H7 (cell line): ENCODE measurements at places on chromosomes 12 and 14.

GRCh38 chr12:56115329-56115728 is 1.1 kb upstream of the RPL41 start:
- no peak for DNase-seq

GRCh38 chr14:33915682-33916081 is 35.2 kb downstream of the EGLN3 start:
- DNase-seq: no peak

GRCh38 chr12:46027172-46027571 is 36.8 kb upstream of the SCAF11 start:
- DNase-seq: no peak

DNA sequence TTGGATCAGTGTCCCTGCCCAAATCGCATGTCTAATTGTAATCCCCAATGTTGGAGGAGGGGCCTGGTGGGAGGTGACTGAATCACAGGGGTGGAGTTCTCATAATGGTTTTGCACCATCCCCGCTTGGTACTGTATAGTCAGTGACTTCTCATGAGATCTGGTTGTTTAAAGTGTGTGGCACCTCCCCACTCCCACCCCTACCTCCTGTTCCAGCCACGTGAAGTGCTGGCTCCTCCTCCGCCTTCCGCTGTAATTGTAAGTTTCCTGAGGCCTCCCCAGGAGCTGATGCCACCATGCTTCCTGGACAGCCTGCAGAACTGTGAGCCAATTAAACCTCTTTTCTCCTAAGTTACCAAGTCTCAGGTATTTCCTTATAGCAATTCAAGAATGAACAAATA is 67.2 kb downstream of the FERMT2 start:
- DNase-seq: no peak

GRCh38 chr14:33764876-33765650 is 185.8 kb downstream of the EGLN3 start:
- peak; percentile 75 for DNase-seq

GRCh38 chr12:1436981-1437380 is 157.4 kb downstream of the FBXL14 start:
- no peak for DNase-seq

GRCh38 chr12:46209914-46210872 is 58.6 kb downstream of the SLC38A1 start:
- DNase-seq: no peak

DNA sequence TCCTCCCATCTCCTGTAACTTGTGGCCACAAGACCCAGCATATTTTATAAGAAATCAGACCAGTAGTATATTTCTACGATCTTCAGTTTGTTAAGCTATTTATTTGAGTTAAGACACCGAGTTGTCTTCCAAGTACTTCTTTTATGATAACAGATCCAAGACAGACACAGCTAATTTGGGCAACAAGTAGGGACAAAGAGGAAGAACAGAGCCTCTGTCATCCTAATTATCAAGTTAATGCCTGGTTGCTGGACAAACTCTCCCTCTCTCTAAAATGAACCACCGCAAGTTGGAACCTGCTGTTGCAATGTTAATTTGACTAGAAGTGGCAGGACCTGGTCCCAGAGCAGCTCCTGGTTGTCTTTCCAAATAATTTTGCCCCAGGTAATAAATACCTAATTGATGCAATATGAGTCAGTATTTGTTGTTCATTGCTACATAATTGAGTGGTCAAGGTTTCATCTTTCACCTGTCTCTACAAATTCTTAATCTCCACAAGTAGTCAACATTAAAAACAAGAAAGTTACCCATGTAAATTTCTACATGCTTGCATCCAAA is 323.7 kb downstream of the PAWR start:
- DNase-seq: no peak

DNA sequence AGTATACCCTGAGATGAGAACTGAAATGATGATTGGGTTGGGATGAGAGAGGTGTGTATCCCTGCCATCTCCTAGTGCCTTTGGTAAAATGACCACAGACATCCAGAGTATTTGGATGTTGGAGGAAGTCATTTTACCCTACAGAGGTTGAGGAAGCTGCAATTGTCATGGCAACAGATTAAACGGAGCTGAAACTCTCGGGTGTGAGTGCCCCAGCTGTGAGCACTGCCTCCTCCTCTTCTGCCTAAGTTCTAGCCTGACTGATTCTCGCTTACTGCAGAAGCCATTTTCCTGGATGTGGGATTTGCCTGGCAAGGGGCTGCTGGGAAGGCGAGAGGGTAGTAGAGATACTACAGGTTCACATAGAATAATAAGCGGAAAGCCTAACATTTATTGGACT is 10.3 kb upstream of the PPP4R4 start:
- peak; percentile 32 for DNase-seq

GRCh38 chr14:82421286-82421685 is 887.6 kb upstream of the SEL1L start:
- no peak for DNase-seq

DNA sequence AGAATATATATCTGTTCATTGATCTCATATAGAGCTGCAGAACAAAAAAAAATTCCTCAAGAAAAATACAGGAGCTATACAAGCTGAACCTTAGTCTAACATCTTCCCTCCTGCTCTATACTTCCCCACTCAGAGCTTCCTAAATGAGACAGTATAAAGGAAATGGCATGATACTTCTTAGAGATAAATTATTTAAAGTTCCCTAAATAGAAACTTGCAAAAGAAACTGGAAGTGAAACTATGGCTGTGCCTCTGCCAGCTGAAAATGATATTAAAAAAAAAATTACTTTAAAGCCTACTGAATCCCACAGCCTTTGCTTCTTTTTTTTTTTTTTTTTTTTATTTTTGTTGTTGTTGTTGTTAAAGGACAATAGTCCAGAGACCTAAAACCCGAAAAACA is 11.6 kb upstream of the NEK9 start:
- DNase-seq: no peak

GRCh38 chr12:73486256-73486655 is 1051.4 kb upstream of the ATXN7L3B start:
- DNase-seq: no peak

- no peak for DNase-seq
These were observed 63.1 kb downstream of the STON2 start for GRCh38 chr14:81337073-81337472.

DNA sequence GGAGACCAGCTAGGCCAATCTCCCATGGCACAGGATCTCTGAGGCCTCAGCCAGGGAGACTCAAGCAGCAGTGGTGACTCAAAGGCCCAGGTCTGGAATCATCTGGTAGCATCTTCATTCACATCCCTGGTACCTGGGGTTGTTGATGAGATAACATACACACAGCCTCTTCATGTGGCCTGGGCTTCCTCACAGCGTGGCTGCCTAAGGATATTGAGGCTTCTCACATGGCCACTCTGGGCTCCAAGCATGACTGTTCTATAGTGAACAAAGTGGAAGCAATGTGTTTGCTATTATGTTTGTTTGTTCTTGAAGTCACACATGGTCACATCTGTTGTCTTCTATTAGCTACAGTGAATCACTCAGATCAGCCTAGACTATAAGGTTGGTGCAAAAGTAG is 584.1 kb downstream of the VRK1 start:
- no peak for DNase-seq

- no peak for DNase-seq
These were observed 7.4 kb downstream of the KRT84 start for GRCh38 chr12:52378091-52378490.

GRCh38 chr12:28164644-28165275 is 25.5 kb upstream of the CCDC91 start:
- no peak for DNase-seq

- DNase-seq: no peak
These were observed 18.0 kb upstream of the ATF1 start for GRCh38 chr12:50745861-50746260.

- peak; percentile 28 for DNase-seq
These were observed 58.9 kb upstream of the TMTC2 start for GRCh38 chr12:82627799-82628198.

DNA sequence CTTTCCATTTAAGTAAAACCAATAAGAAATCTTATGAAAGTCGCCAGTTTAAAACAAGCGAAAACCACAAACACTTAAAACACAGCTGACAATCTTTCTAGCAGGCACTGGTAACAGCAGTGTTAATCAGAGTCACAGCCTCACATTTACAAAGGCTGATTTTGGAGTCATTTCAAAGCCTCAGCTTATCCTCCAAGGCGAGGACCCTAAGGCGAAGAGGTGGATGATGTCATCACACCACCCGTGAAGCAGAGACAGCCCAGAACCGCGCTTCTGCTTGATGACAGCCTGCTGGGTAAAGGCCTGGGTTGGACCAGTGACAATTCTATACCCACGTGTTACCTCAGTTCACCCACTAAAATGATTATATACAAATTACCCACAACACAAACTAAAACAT is 10.1 kb downstream of the GOLGA3 start:
- DNase-seq: no peak

GRCh38 chr12:94173660-94174265 is 25.4 kb downstream of the PLXNC1 start:
- no peak for DNase-seq

DNA sequence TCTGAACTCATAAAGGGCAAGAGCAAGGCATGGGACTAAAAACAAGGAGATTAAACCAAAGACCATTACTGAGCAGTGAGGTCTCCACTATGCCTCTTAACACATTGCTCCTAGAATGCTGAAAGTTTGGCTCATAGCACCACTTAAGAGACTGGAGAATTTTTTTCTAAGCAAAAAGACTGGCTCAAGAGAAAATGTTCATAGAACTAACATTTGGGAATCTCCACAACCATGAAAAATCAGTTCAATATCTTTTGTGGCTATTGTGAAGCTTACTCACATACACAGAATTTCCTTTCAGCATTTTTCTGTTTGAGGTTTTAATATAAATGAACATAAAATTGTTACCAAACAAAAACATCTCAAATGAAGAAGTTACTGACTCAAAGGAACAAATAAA is 255.8 kb downstream of the CCDC91 start:
- DNase-seq: no peak

- DNase-seq: peak; percentile 83
These were observed 447 bp downstream of the CD63 start for GRCh38 chr12:55728186-55728938.
